ENCODE measurements at places on chromosomes 1 and 21.
A peak's percentile ranks its signal among the peaks of the same experiment; 100 is the strongest.

GRCh38 chr1:199112365-199112764 is 473.5 kb downstream of the PTPRC start:
- DNase-seq = no peak

- no peak for DNase-seq
Measured at GRCh38 chr1:10338611-10339010, 60.3 kb upstream of the PGD start.

DNA sequence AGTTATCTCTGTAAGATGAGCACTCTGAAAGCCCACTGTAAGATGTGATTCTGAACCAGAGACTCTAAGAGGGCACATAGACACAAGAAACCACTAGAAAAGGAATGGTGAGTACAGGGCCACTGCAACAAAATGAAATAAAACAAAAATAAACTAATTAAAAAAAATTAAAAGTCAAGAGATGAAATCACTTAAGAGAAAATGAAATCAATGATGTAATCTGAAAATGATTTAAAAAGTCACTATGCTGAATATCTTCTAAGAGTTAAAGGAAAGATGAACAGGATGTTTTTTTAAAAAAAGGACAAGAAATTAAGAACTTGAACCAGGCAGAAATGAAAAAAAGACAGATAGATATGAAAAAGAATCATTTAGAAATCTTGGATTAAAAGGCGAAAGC is 110.6 kb upstream of the OLIG2 start:
- DNase-seq = no peak

DNA sequence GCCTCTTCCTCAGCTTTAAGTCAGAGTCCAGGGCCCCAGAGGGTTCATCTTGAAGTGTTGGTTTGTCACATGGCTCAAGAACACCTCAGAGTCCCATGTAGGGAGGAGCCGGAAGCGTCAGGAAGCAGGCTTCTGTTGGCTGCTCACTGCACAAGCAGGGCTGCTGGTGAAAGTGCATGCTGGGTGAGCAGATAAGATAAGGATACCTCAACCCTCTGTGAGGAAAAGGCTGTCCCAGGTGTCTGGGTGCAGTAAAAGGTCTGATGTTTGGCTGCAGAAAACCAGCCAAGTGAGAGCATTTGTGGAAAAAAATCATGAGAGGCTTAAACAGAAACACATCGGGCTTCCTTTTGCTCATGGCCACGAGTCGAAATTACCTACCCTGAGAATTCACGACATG is 6.2 kb upstream of the TEX35 start:
- no peak for DNase-seq

- DNase-seq = no peak
Measured at GRCh38 chr1:71015745-71016144, 31.9 kb downstream of the PTGER3 start.

DNA sequence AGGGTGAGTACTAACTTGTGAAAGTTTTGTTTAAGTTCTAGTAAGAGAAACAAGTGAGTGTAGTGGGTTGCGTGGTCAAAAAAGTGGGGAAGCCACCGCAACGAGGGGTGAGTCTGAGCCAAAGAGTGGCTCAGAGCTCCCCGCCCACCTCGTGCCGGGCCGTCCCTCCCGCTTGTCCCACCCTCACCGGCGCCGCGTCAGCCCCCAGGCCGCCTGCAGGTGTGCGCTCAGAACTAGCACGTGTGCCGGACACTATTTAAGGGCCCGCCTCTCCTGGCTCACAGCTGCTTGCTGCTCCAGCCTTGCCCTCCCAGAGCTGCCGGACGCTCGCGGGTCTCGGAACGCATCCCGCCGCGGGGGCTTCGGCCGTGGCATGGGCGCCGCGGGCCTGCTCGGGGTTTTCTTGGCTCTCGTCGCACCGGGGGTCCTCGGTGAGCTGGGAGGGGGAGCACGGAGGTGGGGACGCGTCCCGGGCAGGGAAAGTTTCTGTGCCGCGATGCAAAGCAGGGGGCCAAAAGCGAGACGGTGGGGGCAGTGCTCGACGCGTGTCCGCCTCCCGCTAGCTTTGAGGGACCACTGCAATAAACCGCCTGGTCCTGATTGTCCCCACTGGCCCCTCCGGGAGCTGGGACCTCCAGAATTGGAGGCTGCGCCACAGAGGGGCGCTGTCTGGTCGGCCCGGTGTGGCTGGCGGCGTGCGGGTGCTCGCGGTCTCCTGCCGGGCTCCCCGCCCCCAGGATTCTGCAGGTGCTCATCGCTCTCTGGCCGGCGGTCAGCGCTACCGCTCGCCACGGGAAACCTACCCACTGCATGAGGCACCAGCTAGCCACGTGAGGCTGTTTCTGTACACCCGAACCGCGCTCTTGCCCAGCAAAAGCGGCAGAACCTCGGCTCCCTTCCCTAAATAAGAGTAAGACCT is at the start of gene CR2:
TSS of gene CR2 (plus strand) at position 283 of the 919 bp plus-strand sequence. CDS start at position 374, 91 bp downstream.
- DNase-seq = peak; percentile 13

GRCh38 chr1:101187297-101187696 is 49.5 kb upstream of the S1PR1 start:
- DNase-seq = peak; percentile 31

GRCh38 chr1:244231193-244231571 is 180.1 kb downstream of the ZBTB18 start:
- DNase-seq = no peak

- no peak for DNase-seq
Measured at GRCh38 chr1:8739377-8739776, 78.1 kb downstream of the RERE start.

- no peak for DNase-seq
Measured at GRCh38 chr21:41594268-41594667, 86.3 kb upstream of the TMPRSS2 start.

Data from adipocyte (in vitro differentiated cells).